ENCODE measurements at places on chromosomes 16 and 17. TPM values are rescaled to one million over a fixed set of nuclear protein-coding genes. Genes with fewer than 3 reads are reported as not detected.

The SLC9A5 gene
- polyA plus RNA-seq, result 0.78 TPM

The GP1BA gene
- polyA plus RNA-seq, result 1.2 TPM

The USH1G gene
- polyA plus RNA-seq, result not detected

The CDH13 gene
- polyA plus RNA-seq, result 47.1 TPM

The CHST4 gene
- not detected for polyA plus RNA-seq

The P2RX5 gene
- polyA plus RNA-seq, result 18.0 TPM

The PIK3R6 gene
- 5.0 TPM for polyA plus RNA-seq

The C17orf50 gene
- polyA plus RNA-seq, result not detected

DNA sequence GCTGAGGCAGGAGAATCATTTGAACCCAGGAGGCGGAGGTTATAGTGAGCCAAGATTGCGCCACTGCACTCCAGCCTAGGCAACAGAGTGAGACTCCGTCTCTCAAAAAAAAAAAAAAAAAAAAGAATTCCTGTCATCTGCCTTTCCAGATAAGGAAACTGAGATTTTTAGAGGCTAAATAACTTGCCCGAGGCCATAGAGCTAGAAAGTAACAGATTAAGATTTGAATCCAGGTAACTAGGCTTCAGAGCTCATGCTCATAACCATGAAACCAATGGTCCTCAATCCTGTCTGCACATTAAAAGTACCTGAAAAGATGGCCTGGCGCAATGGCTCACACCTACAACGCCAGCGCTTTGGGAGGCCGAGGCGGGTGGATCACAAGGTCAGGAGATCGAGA lies 9.5 kb downstream of the NCBP3 start:
- no peak for DNase-seq

GRCh38 chr16:23448392-23448791 lies 4.6 kb downstream of the COG7 start:
- DNase-seq, result no peak

- DNase-seq, result no peak
Measured at GRCh38 chr17:27452828-27453227, 3.4 kb upstream of the KSR1 start.

- DNase-seq, result peak; percentile 34
Measured at GRCh38 chr17:49358641-49359247, 3.3 kb downstream of the ZNF652 start.

DNA sequence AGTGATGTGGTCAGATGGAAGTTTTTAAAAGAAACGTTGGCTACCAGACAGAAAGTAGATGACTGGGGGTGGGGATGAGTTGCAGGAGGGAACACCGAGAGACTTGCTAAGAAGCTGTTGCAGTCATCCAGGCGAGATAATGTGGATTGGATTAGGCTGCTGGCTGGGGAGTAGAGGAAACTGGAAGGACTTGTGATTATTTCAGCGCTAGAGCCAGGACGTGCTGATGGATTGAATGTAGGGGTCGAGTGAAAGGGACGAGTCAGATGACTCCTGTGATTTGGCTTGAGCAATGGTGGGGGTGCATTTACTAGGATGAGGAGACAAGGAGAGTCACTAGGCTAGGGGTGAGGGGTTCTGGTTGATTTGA lies 88.5 kb downstream of the CLEC16A start:
- peak; percentile 95 for DNase-seq

GRCh38 chr17:32771396-32771795 lies 105.5 kb downstream of the MYO1D start:
- no peak for DNase-seq

DNA sequence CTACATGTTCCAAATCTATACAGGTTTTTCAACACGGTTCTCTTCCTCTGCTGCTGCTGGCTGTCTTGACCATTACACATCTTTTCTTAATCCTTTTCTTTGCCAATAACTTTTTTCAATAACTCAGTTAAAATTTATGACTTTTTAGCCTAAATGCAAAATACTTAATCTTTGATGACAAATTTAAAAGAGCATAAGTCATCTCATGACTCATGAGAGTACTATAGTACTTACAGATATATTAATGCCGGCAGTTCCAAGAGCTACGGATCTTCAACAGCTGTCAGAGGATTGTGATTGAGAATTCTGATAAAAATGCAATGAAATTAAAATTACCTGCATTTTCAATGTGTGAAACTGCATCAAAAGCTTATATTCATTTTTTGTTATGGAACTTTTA lies 105.5 kb downstream of the KPNA2 start:
- no peak for DNase-seq

GRCh38 chr16:68416057-68417046 lies 32.0 kb downstream of the SMPD3 start:
- DNase-seq, result no peak

- no peak for DNase-seq
Measured at GRCh38 chr17:51188271-51188833, 22.1 kb downstream of the NME2 start.
